ENCODE measurements at places on chromosomes 11 and 22.
A peak's percentile ranks its signal among the peaks of the same experiment; 100 is the strongest.

DNA sequence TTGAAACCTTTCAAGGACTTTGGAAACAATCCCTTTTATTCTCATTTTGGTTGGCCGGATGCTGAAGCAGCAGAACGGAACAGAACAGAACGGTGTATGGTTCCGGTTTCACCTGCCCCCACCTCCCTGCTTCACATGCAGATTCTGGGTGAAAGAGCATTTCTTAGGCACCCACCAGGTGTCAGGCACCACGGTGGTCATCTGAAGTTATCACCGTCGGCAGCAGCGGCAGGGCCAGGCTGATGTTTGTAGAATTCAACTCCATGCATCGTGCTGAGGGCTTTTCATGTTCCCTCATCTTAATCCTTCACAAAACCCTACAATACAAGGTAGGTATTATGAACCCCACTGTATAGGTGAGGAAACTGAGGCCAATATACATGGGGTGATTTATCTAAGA, 13.6 kb upstream of the PHF21B start:
- DNase-seq: no peak

- DNase-seq: peak; percentile 74
These were observed 25.5 kb upstream of the GRK2 start for GRCh38 chr11:67240576-67241389.

GRCh38 chr11:47861728-47862127, 13.6 kb upstream of the NUP160 start:
- DNase-seq: no peak

- no peak for DNase-seq
These were observed 35.3 kb upstream of the PPP6R3 start for GRCh38 chr11:68424981-68425865.

Data from D341Med (cell line).